ENCODE measurements at places on chromosomes 6 and 20.

DNA sequence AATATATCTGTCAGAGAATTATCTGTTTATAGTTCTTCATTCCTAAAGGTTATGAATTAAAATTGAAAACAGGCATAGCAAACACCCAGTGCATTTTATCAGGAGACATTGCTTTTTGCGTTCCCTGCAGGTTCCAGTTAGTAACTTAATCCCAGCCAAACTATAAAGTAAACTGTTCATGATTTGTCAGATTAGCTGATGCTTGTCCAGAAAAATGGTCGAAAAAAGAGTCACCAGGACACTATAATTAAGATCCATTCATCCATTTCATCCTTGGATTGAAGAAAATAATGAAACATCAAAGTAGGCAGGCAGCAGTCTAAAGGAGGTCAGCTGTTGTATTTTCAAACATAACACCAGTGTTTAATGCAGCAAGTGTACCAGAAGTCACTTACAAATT, 75.9 kb downstream of the EPHA7 start:
- DNase-seq = no peak

DNA sequence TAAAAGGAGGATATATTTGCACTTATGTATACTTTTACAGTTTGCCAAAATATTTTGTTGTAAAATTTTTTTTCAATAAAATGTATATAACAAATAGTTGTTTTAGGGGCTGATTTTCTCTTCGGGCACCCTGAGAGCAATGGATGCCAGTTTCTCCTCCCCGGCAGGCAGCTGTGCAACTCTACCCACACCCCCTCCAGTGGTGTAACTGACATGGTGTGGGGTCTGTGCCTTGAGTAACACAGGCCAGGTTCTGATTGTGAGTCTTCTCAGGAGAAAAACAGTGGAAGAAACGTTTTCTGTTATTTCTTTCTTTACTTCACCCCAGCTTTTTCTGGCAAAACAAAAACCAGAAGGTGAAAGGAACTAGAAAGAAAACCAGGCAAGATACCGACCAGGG, 6.1 kb downstream of the FOXF2 start:
- no peak for DNase-seq

GRCh38 chr6:169317441-169318202, 64.0 kb upstream of the THBS2 start:
- DNase-seq = no peak

- no peak for DNase-seq
Observed at GRCh38 chr20:62576815-62577489, 65.4 kb upstream of the SLCO4A1 start.

- no peak for DNase-seq
Observed at GRCh38 chr6:98323605-98324004, 510.8 kb upstream of the POU3F2 start.

DNA sequence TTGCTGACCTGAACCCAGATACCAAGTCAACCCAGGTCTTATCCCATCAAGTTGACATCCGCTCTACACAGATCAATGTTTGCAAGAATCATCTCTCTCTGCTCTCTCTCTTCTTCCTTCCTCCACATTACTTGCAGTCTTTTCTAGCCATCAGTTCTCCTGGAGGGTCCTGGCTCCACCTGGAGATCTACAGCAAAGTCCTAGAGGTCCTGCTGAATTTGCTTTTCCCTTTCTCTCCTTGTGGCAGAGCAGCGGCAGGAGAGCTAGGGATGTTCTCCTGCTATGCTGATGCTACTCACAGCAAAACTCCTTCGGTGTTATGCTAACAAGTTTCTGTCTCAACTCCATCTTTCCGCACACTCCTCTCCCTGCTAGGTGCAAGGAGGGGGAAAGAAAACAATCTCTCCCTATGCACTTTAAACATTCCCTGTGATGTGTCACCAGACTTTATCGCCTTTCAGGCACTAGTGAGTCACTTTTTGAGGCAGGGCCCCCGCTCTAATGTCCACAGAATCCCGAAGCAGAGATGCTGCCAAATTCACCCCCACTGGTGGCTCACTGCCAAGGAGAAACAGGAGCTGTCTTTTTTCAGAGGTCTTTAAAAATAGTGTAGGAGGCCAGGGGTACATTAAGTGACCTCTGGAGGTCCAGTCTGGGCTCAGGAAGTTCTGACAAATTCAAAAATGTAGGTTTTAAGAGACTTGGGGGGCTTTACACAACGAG, 62.6 kb downstream of the FAM50B start:
- DNase-seq = no peak

All from NCI-H2171 (cell line).